ENCODE measurements at places on chromosomes 4 and X. TPM values are rescaled to one million over a fixed set of nuclear protein-coding genes. Genes with fewer than 3 reads are reported as not detected.

The FRG1 gene
- 28.3 TPM for total RNA-seq

The BEND4 gene
- not detected for total RNA-seq

DNA sequence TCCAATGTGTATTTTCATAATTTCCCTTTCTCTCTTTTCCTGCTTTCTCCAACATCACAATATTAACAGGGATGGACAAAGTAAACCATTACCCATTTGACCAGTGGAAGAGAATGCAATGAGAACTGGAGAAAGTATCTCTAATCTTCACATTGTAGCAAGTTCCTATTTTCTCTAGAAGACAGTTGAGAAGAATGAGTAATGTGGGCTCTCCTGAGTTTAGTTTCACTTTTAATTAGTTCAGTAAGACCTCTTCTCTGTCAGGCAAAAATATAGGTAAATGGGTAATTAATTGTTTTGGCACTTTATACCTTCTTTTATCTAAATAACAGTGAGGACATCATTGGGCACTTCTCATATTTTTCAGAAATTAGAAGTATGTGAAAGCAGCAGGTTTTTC lies 602.0 kb downstream of the GLUD2 start:
- no peak for DNase-seq

The NLGN4X gene
- not detected for total RNA-seq

- no peak for DNase-seq
These were observed 2.4 kb downstream of the CXXC4 start for GRCh38 chr4:104492183-104492771.

- DNase-seq = no peak
These were observed 14.2 kb downstream of the ATP5ME start for GRCh38 chr4:659851-660250.

DNA sequence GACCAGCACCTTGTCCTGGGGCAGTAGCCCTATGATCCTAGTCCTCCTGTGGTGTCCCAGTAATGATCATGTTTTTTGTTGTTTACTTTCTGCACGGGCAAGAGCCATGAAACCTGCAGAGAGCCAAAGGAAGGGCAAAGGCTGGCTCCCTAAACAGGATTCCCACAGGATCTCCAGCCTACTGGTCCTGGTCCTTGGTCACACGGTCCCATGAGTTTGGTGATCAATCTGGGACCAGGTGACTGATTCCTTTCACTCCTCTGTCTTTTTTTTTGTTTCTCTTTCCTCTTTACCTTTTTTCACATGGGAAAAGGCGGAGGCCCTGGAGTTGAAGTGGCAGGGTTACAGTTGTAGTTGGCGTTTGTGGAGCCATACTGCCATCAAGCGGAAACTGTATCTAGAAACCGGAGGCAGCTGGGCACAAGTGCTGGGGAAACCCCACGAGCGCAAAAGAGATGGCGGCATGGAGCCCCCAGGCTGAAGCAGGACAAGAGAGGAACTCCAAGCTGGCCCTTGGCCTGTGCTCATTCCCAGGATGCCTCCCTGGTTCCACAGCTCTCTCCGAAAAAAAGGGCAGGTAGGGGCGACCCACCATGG lies 34.6 kb downstream of the NBDY start:
- peak; percentile 75 for DNase-seq

Measured in IMR-90 (cell line).